ENCODE measurements at places on chromosomes 3 and 15.

- no peaks in the 10 kb centered on the region for H3K4me1 ChIP-seq
- no peaks in the 10 kb centered on the region for H3K27me3 ChIP-seq
- no peak overlapping the region for H3K27ac ChIP-seq
- H3K36me3 ChIP-seq: no peaks in the 10 kb centered on the region
- no peak overlapping the region for H3K4me3 ChIP-seq
Observed at GRCh38 chr15:60993008-60993407, 236.1 kb downstream of the RORA start.

DNA sequence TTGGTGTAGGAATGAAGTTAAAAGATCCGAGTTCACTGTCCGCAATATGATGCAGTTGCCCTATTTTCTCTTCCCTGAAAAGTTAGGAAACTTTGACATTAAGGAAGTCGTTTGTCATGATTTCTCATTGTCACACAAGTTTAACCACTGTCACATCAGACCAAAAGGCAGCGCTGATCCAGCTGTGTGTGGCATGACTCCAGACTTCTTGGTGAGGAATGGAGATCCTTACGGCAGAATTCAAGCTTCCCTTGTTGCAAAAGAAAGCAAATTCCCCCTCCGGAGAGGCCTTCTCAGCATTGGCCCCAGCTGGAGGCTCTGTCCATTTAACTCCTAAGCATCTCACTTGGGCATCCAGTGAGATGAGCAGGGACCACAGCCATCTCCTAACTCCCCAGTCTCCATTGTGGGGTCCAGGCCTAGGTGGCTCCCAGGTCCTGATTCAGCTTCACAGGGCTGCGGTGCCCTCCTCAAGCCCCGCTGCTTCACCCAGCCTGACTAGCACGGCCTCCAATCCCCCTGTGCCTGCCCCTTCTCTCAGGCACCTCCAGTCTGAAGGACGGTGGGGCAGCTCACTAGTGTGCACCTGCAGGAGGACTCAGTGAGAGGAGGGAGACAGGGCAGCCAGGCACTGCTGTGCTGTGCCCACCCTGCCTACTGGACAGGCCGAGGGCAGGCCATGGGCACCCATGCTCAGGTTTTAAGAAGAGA, 159.5 kb downstream of the CHSY1 start:
- peaks cover 7% of the 10 kb centered on the region for H3K36me3 ChIP-seq
- H3K4me1 ChIP-seq: peaks cover 31% of the 10 kb centered on the region
- DNase-seq: peak; percentile 61
- H3K4me3 ChIP-seq: peak overlapping the region; percentile 35

- H3K27ac ChIP-seq: no peak overlapping the region
- H3K27me3 ChIP-seq: no peaks in the 10 kb centered on the region
- DNase-seq: no peak
- peaks cover 24% of the 10 kb centered on the region for H3K36me3 ChIP-seq
- H3K4me1 ChIP-seq: no peaks in the 10 kb centered on the region
Observed at GRCh38 chr3:98574132-98574531, 19.3 kb downstream of the CPOX start.

GRCh38 chr3:108410531-108410984, 99.8 kb downstream of the MYH15 start:
- H3K4me1 ChIP-seq: no peaks in the 10 kb centered on the region
- no peak overlapping the region for H3K4me3 ChIP-seq
- H3K27ac ChIP-seq: no peak overlapping the region
- DNase-seq: no peak
- no peaks in the 10 kb centered on the region for H3K27me3 ChIP-seq

GRCh38 chr15:51365417-51365816, 24.0 kb downstream of the GLDN start:
- H3K4me1 ChIP-seq: peaks cover 2% of the 10 kb centered on the region
- DNase-seq: no peak
- H3K27me3 ChIP-seq: no peaks in the 10 kb centered on the region
- no peaks in the 10 kb centered on the region for H3K36me3 ChIP-seq

GRCh38 chr3:59277816-59278215, 228.0 kb upstream of the CFAP20DC start:
- no peaks in the 10 kb centered on the region for H3K36me3 ChIP-seq
- DNase-seq: no peak
- no peak overlapping the region for H3K27ac ChIP-seq

- no peaks in the 10 kb centered on the region for H3K4me1 ChIP-seq
- DNase-seq: no peak
- no peak overlapping the region for H3K27ac ChIP-seq
- no peaks in the 10 kb centered on the region for H3K36me3 ChIP-seq
- H3K27me3 ChIP-seq: peaks cover 11% of the 10 kb centered on the region
Observed at GRCh38 chr3:187207062-187207461, 9.8 kb downstream of the RTP1 start.

DNA sequence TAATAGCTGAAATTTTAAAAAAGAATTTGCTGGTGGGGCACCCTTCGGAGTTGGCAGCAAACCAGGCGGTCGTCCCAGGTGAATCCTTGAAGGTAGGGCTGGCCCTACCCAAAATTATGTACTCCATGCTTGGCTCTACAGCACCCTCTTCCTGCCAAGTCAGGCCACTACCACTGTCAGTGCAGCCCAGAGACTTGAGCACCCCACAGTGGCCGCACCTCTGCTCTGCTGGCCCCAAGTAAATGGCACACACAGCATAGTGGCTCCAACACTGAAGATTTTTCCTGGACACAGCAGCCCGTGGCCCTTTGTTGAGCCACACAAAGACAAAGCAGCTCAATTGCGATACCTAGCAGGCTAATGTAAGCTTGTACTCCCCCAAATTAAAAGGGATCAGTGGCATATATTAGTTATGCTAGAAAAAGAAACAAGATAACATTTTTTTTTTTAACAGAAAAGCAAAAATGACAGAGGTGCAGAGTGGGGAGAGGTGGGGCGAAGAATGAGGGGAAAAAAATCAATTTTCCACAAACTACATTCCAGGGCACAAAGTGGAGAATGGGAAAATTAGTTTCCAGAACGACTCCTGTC, 250.5 kb downstream of the UACA start:
- no peak overlapping the region for H3K4me3 ChIP-seq
- peak; percentile 40 for DNase-seq
- H3K4me1 ChIP-seq: peaks cover 10% of the 10 kb centered on the region
- H3K27ac ChIP-seq: no peak overlapping the region

- H3K4me1 ChIP-seq: no peaks in the 10 kb centered on the region
- no peaks in the 10 kb centered on the region for H3K27me3 ChIP-seq
- no peak overlapping the region for H3K27ac ChIP-seq
Observed at GRCh38 chr3:196915375-196915774, 27.0 kb downstream of the NCBP2 start.

- no peaks in the 10 kb centered on the region for H3K27me3 ChIP-seq
- H3K27ac ChIP-seq: no peak overlapping the region
- peak; percentile 44 for DNase-seq
- H3K4me1 ChIP-seq: peaks cover 9% of the 10 kb centered on the region
Observed at GRCh38 chr3:66463054-66463631, 37.7 kb downstream of the LRIG1 start.

DNA sequence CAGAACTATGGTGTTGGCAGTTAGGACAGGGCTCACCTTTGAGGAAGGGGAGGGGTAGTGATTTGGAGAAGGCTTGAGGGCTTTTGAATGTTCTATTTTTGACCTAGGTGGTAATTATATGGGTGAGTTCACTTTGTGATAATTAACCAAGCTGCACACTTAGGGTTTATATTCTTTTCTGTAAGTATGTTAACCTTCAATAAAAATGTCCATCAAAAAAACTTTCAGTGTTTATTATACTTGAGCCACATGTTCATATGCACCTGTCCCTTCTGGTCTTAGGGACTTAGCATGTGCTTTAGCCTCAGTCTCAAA, 28.4 kb downstream of the PDE8A start:
- no peak overlapping the region for H3K4me3 ChIP-seq
- DNase-seq: no peak
- H3K27me3 ChIP-seq: no peaks in the 10 kb centered on the region
- no peaks in the 10 kb centered on the region for H3K36me3 ChIP-seq
- H3K4me1 ChIP-seq: peaks cover 4% of the 10 kb centered on the region

DNA sequence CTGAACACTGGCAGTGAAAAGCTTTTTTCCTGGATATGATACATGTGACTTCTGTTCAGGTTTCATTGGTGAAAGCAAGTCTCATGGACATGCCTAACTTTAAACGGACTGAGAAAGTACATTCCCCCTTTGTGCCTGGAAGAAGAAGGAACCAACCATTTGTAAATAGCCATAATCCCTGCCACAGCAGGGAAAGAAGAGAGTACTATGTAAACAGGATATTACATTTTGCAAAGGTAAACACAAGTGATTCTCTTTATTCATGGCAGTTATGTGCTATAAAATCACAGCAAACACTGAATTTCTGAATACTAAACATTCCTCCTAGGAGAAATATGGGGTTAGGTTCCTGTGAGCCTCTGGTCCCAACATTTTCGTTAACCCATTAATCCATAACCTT, 46.8 kb downstream of the PRICKLE2 start:
- no peak overlapping the region for H3K27ac ChIP-seq
- no peak overlapping the region for H3K4me3 ChIP-seq
- DNase-seq: no peak
- no peaks in the 10 kb centered on the region for H3K27me3 ChIP-seq
- peaks cover 8% of the 10 kb centered on the region for H3K4me1 ChIP-seq
- peaks cover 9% of the 10 kb centered on the region for H3K36me3 ChIP-seq

DNA sequence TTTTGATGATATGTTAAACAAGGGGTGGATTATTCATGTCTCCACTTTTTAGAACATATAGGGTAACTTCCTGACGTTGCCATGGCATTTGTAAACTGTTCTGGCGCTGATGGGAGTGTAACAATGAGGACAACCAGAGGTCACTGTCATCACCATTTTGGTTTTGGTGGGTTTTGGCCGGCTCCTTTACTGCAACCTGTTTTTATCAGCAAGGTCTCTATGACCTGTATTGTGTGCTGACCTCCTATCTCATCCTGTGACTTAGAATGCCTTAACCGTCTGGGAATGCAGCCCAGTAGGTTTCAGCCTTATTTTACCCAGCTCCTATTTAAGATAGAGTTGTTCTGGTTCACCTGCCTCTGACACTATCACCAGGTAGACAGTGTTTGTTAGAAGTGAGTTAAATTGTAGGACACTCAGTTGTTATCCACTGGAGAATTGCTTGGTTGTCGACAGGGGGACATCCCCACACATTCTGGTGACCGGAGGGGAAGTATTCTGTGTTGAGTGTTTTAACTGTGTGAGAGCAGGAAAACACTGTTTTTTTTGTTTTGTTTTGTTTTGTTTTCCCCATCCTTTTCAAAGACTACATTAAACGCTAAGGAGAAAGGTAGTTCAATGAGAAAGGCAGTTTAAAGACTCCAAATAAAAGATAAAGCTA, 36.9 kb upstream of the SKIL start:
- no peaks in the 10 kb centered on the region for H3K36me3 ChIP-seq
- peaks cover 6% of the 10 kb centered on the region for H3K4me1 ChIP-seq
- no peak for DNase-seq
- no peak overlapping the region for H3K4me3 ChIP-seq

DNA sequence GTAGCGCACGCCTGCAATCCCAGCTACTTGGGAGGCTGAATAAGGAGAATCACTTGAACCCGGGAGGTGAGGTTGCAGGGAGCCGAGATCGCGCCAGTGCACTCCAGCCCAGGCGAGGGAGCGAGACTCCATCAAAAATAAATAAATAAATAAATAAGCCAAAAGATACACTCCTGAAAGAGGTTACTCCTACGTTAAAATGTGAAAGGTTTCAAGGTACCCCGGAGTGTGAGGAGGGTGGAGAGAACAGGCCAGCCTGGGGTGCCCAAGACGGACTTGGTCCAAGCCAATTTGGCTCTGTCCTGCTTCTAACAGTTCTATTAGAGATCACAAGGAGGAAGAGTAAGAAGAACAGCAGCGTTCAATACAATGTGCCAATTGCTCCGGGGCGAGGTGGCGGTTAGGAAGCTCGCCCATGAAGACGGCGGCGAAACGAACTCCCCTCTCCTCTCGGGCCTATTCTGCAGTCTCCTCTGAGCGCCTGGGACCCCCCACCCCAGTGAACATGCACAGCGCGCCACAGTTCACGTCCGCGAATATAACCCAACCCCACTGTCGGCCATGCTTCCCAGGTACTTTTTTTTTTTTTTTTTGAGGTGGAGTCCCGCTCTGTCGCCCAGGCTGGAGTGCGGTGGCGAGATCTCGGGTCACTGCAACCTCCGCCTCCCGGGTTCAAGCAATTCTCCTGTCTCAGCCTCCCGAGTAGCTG, 942 bp downstream of the ELP6 start:
- H3K4me1 ChIP-seq: peaks cover 4% of the 10 kb centered on the region
- H3K27me3 ChIP-seq: no peaks in the 10 kb centered on the region
- no peak overlapping the region for H3K27ac ChIP-seq

DNA sequence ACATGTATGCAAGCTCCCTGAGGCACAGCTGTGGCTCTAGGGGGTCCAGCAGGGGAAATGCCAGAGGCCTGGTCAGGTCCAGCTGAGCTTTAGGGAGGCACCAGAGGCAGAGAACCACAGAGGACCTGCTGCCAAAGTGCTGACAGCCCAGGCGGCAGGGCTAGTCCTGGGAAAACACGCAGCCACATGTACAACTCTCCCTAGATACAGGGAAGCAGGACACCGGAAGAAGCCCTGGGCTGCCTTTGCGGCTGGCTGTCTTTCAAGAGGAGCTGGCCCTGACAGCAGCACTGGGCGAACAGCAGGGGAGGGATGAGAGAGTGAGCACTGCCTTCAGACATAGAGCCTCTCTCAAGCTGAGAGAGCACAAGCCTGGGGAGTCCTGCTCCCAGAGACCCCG, 40.7 kb downstream of the RFT1 start:
- no peaks in the 10 kb centered on the region for H3K27me3 ChIP-seq
- peaks cover 28% of the 10 kb centered on the region for H3K36me3 ChIP-seq
- H3K4me1 ChIP-seq: peaks cover 16% of the 10 kb centered on the region

GRCh38 chr3:47001731-47002170, 22.3 kb downstream of the NBEAL2 start:
- no peaks in the 10 kb centered on the region for H3K36me3 ChIP-seq
- H3K27ac ChIP-seq: no peak overlapping the region
- H3K27me3 ChIP-seq: no peaks in the 10 kb centered on the region
- H3K4me1 ChIP-seq: peaks cover 13% of the 10 kb centered on the region
- no peak for DNase-seq
- no peak overlapping the region for H3K4me3 ChIP-seq

DNA sequence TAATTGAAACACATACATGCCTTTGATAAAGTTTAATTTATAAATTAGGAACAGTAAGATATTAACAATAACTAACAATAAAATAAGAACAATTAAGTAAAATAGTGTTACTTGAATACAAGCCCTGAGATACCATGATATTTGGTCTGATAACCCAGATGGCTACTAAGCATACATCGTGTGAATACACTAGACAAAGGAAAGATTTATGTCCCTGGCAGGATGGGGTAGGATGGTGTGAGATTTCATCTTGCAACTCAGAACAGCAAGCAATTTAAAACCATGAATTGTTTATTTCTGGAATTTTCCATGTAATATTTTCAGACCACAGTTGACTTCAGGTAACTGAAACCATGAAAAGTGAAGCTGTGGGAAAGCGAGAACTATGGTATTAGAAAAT, 169.5 kb downstream of the DIPK2A start:
- peaks cover 3% of the 10 kb centered on the region for H3K4me1 ChIP-seq
- DNase-seq: no peak

DNA sequence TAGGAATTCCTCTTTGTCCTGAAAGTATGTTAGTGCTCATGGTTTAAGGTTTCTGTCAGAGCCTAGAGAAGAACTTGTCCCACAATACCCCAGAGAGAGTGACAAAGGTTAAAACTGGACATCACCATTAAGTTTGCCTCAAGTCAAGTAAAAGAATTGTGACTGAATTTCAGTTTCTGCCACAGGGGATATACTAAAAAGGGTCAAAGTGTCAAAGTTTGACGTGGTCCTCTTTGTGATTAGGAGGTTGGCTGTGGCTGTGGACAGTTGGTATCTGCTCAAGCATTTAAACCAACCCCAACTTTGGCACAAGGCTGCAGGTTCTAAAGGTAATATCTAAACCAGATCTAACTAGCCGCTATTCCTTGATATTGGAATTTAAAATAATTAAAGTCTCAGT, 26.1 kb downstream of the FMN1 start:
- DNase-seq: no peak
- no peak overlapping the region for H3K4me3 ChIP-seq
- H3K27me3 ChIP-seq: peaks cover 8% of the 10 kb centered on the region
- H3K27ac ChIP-seq: no peak overlapping the region
